ENCODE measurements at places on chromosomes 5 and 9.

- no peak for DNase-seq
Measured at GRCh38 chr9:114025760-114026159, 52.3 kb downstream of the AMBP start.

- DNase-seq: no peak
Measured at GRCh38 chr5:157672976-157673375, 1.6 kb downstream of the C5orf52 start.

GRCh38 chr5:170648541-170648940 lies 135.0 kb upstream of the GABRP start:
- DNase-seq: no peak

DNA sequence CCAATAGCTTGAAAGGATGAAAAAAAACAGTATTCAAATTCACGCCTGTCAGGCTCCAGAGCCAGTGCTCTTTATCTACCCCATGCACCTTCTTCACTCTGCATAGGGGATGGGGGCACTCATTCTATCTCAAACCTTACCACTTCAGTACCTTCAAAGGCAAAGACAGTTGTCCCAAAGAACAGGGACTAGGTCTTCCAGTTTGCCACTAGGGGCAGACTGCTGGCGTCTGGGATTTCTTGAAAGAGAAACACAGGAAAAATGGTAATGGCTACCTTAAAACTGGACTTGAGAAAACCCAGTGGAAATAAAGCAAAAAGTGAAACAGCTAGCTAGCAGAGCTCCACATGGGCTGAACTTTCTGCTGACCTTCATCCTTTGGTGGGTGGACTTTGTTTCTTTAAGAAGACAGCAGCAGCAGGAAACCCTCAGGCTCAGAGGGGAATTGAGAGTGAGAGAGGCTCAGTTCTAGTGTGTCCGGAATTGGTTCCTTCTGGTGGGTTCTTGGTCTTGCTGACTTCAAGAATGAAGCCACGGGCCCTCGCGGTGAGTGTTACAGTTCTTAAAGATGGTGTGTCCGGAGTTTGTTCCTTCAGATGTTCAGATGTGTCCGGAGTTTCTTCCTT lies 41.0 kb upstream of the SLC36A1 start:
- DNase-seq: no peak

GRCh38 chr9:135489188-135489906 lies 9.8 kb downstream of the PPP1R26 start:
- no peak for DNase-seq

DNA sequence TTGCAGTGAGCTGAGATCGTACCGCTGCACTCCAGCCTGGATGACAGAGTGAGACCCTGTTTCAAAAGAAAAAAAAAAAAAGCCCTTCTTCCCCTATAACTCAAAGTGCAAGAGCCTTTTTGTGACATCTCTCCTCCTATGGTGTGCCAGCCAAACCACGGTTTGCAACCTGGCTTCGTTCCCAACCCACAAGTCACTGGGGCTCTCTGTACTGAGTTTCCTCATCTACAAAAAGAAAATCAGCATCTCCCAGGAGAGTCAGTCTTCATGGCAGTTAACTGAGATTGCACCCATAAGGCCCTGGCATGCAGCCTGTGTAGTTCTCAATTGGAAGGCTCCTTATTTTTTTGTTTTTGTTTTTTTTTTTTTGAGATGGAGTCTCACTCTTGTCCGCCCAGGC lies 14.8 kb downstream of the ODF2 start:
- DNase-seq: no peak

GRCh38 chr9:131942146-131942720 lies 137.4 kb downstream of the MED27 start:
- DNase-seq: no peak

DNA sequence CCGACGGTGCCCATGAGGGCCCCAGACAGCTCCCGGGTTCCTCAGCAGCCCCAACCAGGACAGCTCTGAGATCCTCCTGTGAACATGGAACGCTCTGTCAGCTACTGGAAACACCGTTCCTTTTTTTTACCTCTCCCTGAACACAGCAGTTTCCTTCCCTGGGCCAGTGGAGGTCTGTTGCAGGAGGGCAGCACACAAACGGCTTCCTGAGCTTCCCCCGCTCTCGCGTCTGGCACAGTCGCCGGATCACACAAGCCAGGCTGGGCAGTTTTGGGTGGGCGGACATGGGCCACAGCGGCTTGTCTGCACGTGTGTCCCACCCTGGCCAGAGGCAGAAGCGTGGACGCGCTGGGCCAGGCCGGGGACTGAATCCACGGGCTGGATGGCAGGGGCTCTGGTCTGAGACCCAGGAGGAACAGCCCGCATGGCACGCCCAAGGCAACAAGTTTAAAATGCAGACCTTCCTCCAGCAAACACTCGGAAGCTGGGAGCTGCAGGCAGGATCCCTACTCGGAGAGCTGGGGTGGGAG lies 106.8 kb upstream of the SARDH start:
- DNase-seq: no peak
